Left lung (tissue), 14 donors: ENCODE measurements at places on chromosomes 6 and 20. TPM values are rescaled to one million over a fixed set of nuclear protein-coding genes. Genes with fewer than 3 reads are reported as not detected.

DNA sequence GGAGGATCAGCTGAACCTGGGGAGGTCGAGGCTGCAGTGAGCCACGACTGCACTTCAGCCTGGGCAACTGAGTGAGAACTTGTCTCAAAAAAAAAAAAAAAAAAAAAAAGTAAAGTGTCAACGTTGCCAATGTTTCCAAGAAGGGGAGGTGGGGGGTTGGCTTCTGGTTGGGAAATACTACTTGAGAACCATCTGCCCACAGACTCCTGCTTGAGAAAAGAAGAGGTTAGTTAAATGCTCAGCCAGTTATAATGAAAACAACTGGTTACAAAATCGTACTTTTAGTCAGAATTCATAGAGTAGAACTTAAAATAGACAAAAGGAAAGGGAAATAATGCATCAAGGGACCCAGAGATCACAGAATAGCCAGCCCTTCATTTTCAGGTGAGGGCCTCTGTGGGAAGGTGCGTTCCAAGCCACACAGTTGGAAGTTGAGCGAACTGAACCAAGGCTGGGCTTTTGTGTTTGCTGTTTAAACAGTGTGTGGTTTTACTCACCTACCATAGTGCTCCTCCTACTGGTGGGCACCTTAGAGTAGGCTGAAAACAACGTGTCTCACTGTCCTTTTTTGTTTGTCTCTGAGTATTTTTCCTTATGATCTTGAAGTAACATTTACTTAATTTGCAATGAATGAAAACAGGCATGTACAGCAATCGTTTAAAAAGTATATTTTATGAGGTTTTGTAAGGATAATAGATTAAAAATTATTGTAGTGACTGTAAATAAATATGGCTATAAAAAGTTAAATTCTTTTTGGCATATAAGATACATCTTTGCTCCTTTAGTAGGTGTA, 200.7 kb downstream of the BCAS1 start:
- no peaks in the 10 kb centered on the region for H3K36me3 ChIP-seq
- no peak overlapping the region for H3K4me3 ChIP-seq
- H3K4me1 ChIP-seq, result peaks cover 15% of the 10 kb centered on the region
- peak; percentile 40 for DNase-seq

DNA sequence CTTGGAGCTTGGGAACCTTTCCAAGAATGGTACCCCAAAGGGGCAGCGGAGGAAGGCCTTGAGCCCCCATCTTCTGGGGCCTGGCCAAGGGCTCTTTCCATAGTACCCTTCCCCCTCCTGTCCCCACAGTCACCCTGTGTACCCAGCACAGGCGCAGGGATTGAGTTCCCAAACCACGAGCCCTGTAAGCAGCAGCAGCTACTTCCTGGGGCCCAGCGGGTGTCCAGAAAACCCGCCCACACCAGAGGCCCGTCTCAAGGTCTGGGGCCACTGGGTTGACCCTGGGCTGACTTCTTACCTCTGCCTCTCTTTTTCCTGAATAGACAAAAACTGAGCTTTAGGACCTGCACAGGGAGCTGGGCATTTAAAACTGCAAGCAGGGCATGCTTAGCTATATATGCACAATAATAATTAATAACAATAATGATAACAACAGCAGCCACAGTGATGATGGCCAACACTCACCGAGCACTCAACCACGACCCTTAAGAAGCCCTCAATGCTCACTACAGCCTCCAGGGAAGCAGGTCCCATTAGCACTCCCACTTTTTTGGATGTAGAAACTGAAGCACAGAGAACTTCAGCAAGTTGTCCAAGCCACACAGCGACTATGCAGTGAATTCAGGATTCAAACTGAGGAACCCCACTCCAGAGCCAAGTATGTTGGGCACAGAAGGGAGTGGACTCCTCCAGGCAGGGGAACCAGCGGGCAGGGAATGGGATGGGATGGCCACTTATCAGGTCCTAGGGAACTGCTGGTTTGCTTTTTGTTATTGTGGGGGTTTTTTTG, 14.5 kb downstream of the NOL4L start:
- H3K27ac ChIP-seq, result no peak overlapping the region
- H3K36me3 ChIP-seq, result no peaks in the 10 kb centered on the region
- H3K4me3 ChIP-seq, result no peak overlapping the region
- no peaks in the 10 kb centered on the region for H3K27me3 ChIP-seq
- DNase-seq, result no peak

- no peak overlapping the region for H3K4me3 ChIP-seq
- no peak for DNase-seq
- no peaks in the 10 kb centered on the region for H3K4me1 ChIP-seq
- no peak overlapping the region for H3K27ac ChIP-seq
Measured at GRCh38 chr6:6152060-6152459, 145.3 kb upstream of the NRN1 start.

DNA sequence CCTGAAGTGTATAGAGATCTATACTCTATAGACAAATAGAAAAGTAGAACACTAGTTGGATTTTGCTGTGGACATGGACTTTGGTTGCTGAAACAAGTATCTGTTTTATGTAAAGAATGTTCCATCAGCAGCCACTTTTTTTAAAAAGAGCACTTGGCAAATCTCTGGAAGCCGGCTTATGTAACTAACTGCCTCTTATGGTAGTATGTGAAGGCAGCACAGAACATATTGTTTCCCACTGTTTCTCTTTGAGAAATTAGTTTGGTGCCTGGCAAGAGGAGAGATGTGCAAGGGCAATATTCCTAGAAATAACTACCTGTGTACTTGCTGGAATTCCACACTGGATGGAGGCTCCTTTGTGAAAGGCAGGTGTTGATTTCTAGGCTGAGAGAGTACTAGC, 242.3 kb upstream of the PREP start:
- H3K36me3 ChIP-seq, result no peaks in the 10 kb centered on the region
- H3K4me3 ChIP-seq, result no peak overlapping the region
- no peak for DNase-seq
- no peaks in the 10 kb centered on the region for H3K4me1 ChIP-seq
- no peaks in the 10 kb centered on the region for H3K27me3 ChIP-seq

DNA sequence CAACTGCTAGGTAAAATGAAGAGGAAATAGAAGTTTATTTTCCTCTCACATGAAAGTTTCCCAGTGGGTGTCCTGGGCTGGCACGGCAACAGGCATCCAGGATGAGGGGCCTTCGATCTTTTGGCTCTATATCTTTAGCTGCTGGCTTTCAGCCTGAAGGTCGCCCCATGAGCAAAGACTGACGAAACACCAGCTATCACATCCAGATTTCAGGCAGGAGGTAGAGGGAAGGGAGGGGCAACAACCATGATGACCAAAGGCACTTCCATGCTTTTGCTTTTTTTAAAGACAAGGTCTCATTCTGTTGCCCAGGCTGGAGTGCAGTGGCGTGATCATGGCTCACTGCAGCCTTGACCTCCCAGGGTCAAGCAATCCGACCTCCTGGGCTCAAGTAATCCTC, 387.9 kb downstream of the RNGTT start:
- DNase-seq, result no peak
- H3K36me3 ChIP-seq, result no peaks in the 10 kb centered on the region

DNA sequence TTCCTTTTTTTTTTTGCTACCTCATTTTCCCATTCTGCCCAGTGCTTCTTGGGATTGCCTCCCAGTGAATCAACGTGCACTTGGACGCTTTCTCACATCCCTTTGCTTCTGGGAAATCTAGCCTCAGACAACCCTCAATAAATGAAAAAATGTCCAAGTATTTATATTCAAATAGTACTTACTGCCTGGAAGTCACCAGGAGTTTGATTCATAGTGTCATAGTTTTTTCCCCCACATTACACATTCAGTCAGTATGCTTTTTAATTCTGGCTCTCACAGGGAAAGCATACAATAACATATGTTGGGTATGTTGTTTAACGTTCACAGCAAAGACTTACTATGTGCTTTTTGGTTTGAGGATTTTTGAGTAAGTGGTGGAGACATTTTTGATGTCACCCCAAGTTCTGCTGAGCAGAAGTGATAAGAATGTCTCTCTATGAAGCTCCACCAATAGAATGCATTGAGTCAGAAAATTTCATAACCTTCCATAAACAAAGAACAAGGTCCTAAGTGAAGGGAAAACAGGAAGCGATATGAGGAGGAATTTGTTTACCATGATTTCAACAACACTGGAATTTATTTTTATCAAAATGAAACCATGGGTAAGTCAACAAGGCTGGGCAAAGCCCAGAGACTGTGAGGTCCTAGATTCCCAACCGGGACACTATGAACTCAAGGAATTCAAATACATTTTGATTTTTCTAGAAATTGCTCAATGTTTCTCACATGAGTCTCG, 301.2 kb upstream of the BMP2 start:
- H3K27ac ChIP-seq, result no peak overlapping the region
- no peaks in the 10 kb centered on the region for H3K36me3 ChIP-seq
- H3K4me3 ChIP-seq, result no peak overlapping the region
- no peaks in the 10 kb centered on the region for H3K4me1 ChIP-seq

DNA sequence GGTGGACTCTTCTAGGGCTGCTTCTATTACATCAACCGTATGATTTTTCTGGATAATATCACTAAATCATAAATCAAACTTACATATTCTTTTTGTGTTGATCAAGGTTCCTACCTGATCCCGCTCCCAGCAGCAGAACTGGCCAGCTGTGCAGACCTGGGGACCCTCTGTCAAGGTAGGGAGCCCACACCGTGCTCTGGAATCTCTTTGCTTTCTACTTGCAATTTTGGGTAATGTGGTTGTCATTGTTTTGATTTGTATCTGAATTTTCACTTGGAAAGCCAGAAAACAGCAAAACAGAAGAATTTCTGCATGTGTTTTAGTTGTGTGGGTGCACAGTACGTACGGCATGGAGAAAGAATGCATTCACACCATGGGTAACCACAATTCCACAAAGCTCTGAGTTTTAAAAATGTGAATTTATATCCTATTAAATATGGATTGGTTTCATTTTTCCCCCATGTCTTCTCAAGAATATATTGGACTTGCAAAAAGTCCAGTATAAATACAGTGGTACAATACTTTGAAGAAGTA, 80.1 kb downstream of the ADGRG6 start:
- H3K4me1 ChIP-seq, result peaks cover 17% of the 10 kb centered on the region
- no peak for DNase-seq
- no peak overlapping the region for H3K4me3 ChIP-seq
- no peaks in the 10 kb centered on the region for H3K27me3 ChIP-seq

- H3K4me1 ChIP-seq, result no peaks in the 10 kb centered on the region
- no peak overlapping the region for H3K27ac ChIP-seq
- DNase-seq, result no peak
Measured at GRCh38 chr20:41905199-41905598, 287.0 kb upstream of the CHD6 start.

DNA sequence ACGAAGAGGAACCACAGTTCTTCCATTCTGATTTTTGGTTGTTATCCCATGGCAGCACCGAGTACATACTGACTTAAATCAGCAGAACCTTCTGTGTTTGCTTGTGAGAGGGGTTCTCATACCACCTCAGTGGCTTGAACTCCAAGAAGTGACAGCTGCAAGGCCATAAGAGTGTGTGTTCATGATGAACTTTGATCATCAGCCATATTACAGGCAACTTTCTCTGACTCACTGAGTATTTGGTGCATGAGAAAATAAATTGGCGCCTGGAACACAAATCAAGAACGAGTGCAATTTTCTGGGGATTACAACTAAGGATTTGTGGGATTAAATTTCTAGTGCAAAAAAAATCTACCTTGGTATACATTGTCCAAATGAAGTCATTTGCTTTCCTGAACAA, 68.9 kb downstream of the CYP39A1 start:
- DNase-seq, result no peak
- H3K27me3 ChIP-seq, result no peaks in the 10 kb centered on the region
- H3K27ac ChIP-seq, result no peak overlapping the region
- H3K36me3 ChIP-seq, result no peaks in the 10 kb centered on the region
- H3K4me3 ChIP-seq, result no peak overlapping the region

GRCh38 chr6:135884136-135884535, 32.6 kb downstream of the PDE7B start:
- no peaks in the 10 kb centered on the region for H3K27me3 ChIP-seq
- no peak overlapping the region for H3K4me3 ChIP-seq
- no peaks in the 10 kb centered on the region for H3K4me1 ChIP-seq
- H3K27ac ChIP-seq, result no peak overlapping the region
- no peaks in the 10 kb centered on the region for H3K36me3 ChIP-seq

- no peaks in the 10 kb centered on the region for H3K4me1 ChIP-seq
- no peak overlapping the region for H3K4me3 ChIP-seq
- no peaks in the 10 kb centered on the region for H3K36me3 ChIP-seq
- peaks cover 54% of the 10 kb centered on the region for H3K27me3 ChIP-seq
- no peak for DNase-seq
Measured at GRCh38 chr20:51223183-51223720, 200.3 kb upstream of the KCNG1 start.

DNA sequence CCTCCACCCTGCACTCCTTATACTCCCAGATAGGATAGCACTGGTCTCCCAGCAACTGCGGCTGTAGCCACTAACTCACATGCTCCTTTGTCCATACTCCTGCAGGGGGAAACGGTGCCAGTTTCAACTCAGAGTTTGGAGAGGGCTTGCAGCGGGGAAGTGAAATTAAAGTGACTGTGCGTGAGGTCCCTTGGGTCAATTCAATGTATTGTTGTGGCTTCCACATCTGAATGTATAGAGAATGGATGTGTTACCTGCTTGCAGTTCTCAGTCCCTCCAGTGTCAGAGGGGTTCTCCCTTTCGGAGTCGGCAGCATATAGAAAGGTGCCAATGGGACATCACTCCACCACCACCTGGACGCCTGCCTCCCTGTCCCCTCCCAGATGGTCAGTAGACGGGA, 93.6 kb upstream of the CNKSR3 start:
- no peak overlapping the region for H3K4me3 ChIP-seq
- H3K27ac ChIP-seq, result no peak overlapping the region
- no peaks in the 10 kb centered on the region for H3K27me3 ChIP-seq
- no peak for DNase-seq
- no peaks in the 10 kb centered on the region for H3K36me3 ChIP-seq

GRCh38 chr20:54456961-54457360, 18.4 kb upstream of the DOK5 start:
- no peaks in the 10 kb centered on the region for H3K36me3 ChIP-seq
- no peaks in the 10 kb centered on the region for H3K27me3 ChIP-seq
- no peak overlapping the region for H3K4me3 ChIP-seq
- H3K27ac ChIP-seq, result no peak overlapping the region
- H3K4me1 ChIP-seq, result no peaks in the 10 kb centered on the region
- DNase-seq, result no peak

DNA sequence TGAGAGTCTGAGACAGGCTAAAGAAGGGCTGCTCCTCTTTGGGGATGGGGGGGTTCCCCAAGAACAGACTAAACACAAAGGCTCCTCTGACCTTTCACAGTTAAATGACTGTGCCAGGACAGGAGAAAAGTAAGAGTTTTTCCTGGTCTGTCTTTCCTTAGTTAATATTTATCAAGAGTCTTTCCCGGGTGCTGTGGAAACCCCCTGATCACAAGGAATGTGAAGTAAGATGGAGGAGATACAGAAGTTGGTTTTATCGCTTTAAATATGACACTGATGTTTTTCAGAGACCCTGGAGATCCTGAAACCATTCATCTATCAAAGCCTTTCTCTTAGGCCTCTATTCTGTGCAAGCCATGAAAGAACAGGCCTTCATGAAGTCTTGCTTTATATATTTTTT, 105.8 kb downstream of the RNF144B start:
- H3K27ac ChIP-seq, result peak overlapping the region; percentile 46
- DNase-seq, result no peak
- no peaks in the 10 kb centered on the region for H3K36me3 ChIP-seq
- no peaks in the 10 kb centered on the region for H3K27me3 ChIP-seq
- H3K4me3 ChIP-seq, result no peak overlapping the region

The ENPP5 gene
- total RNA-seq, result 10.5 TPM

The OR10C1 gene
- total RNA-seq, result not detected

The BANF2 gene
- not detected for total RNA-seq
